ENCODE measurements at places on chromosomes 7 and 10. TPM values are rescaled to one million over a fixed set of nuclear protein-coding genes. Genes with fewer than 3 reads are reported as not detected.

- peak; percentile 2 for DNase-seq
These were observed 3.2 kb upstream of the CREB5 start for GRCh38 chr7:28408960-28409715.

GRCh38 chr7:137791930-137792329, 54.8 kb downstream of the DGKI start:
- no peak for DNase-seq

DNA sequence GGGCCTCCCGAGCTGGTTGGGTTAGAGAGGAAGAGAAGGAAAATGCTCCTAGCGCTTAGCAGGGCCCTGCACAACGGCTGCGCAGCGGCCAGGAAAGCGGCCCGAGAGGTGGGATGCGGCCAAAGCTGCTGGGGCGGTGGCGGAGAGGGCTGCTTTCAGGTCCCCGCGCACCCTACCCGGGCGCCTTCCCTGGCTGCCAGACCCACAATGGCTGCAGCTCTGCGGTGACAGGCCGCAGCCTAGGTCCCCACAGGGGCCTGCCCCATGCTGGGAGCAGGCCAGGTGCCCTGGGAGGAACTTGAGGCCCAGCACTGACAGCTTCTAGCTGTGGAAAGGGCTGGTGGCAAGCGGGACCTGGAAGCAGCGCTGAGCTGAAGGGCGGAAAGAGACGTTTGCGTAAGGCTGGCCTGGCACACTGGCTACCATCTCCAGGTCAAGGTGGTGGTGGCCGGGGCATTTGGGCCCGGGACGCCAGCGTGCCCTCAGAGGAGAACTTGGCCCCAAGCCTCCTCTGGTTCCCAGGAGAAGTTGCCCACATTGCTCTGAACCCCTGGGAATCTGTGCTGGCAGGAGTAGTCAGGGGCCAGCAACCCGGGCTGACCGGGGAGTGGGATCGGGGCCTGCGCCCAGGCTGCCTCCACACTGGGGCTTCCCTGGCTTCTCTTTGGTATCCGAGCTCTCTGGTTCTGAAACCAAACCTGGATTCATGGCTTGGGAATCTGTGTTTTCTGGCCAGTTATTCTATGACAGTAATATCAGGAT, 72.9 kb upstream of the ZNF804B start:
- no peak for DNase-seq

DNA sequence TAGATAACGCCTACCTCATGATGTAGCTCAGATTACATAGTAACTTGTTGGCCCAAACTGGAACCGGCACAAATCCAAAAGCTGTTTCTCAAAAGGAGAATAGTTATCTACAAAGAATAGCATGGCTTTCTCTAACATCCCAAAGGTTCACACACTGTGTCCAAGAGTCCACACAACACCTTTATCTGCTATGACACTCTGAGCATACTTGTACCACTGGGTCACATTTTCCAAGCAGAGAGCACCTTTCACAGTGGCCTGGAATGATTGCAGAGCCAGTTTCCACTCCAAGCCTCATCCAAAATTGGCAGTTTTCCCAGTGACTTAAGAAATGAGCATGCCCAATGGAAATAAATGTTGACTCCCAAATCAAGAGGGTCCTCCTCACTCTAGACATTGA, 155.3 kb downstream of the VWC2 start:
- DNase-seq, result no peak

DNA sequence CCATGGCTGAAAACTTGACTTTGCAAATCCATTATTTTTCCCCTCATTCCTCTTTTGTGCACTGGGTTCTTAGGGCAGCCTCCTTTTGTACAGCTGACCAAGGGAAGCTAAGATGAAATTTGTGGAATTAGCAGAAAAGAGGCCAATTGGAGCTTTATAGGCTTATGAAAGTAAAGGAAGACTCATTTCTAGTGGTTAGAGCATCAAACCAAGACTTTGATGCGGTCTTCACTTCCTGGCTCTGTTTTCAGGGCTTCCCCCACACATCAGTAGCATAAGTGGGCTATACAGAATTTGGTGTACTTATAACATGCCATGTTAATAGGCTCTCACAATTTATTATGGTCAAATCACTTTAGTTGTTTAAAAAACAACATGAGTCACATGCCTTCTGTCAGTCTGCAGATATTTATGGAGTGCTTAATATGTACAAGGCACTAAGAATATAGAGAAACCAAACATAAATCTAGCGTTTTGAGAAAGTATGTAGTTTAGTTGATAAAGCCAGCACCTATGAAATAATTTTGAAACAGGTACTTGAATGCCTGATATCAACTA, 5.7 kb downstream of the AUTS2 start:
- peak; percentile 21 for DNase-seq

GRCh38 chr10:110200503-110200902, 6.9 kb upstream of the MXI1 start:
- no peak for DNase-seq

Gene PILRA
- 2.2 TPM for total RNA-seq

GRCh38 chr10:86362129-86362527, 4.5 kb downstream of the GRID1 start:
- DNase-seq, result no peak

GRCh38 chr10:61892961-61893360, 8.5 kb upstream of the ARID5B start:
- no peak for DNase-seq

Gene ASL
- 40.4 TPM for total RNA-seq

GRCh38 chr10:128263891-128264688, 137.9 kb upstream of the MKI67 start:
- DNase-seq, result peak; percentile 54

GRCh38 chr10:130495891-130496636, 359.9 kb downstream of the GLRX3 start:
- no peak for DNase-seq

DNA sequence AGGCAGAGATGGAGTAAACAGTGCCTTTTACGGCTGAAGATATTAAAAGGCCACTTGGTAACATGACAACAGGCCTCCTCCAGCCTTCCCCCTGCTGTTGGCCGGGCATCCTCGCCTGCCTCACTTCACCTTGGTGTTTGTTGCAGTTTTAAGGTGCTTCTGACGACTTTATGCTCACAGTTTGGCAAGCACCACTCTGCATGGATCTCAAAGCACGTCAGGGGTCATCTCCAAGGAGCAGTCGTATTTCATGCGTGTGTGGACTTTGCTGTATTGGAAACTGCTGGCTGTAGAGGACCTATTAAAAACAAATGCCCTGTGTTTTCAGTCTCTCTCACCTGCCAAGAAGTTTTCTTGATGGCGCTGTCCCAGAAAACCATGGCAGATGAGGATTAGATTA, 483.1 kb downstream of the RPS24 start:
- DNase-seq, result no peak

Gene PALD1
- total RNA-seq, result 4.8 TPM

DNA sequence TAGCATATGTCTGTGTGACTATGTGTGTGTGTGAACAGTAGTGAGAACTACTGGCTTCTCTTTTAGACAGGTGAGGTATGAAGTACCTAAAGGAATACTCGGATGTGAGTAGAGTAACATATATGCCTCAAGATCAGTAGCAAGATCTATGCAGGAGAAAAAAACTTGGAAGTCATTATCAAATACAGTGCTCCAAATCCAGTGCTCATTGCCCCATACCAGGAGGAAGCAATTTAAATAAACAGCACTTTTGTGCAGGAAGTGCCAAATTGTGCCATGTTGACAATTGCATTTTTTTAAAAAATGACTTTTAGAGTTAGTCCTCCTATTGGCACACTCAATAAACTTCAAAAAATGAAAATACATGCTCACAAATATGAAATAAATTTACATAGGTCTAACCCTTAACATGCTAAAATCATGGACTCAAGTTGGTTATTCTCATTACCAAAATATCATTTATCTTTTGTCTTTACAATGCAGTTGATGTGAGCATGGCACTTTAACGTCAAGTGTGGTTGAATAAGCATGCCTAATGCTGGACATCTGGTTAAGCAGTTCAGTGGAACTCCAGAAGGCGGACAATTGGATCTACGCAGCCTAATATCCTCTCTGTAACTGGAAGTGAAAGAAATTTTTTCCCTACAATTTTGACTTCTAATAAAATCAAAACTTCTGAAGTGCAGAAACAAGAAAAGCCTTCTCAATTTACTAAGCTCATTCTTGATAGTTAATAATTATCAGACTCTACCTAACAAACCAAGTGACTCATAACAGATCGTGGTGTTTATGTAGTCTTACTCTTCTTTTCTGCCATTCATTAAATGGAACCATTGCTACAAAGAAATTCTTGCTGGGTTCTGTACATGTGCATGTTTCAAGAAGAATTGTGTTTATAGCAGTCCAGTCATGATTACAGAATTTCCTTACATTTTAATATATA, 195.2 kb downstream of the MDFIC start:
- no peak for DNase-seq

- no peak for DNase-seq
These were observed 551.2 kb upstream of the ANKRD30A start for GRCh38 chr10:36574207-36574606.

- no peak for DNase-seq
These were observed 78.3 kb downstream of the RAPGEF5 start for GRCh38 chr7:22278660-22279059.

Gene CYP3A7
- not detected for total RNA-seq

- peak; percentile 45 for DNase-seq
These were observed 296.9 kb upstream of the DGKB start for GRCh38 chr7:15199482-15199881.

Gene ABCB1
- total RNA-seq, result 39.3 TPM

Gene OR6V1
- not detected for total RNA-seq

DNA sequence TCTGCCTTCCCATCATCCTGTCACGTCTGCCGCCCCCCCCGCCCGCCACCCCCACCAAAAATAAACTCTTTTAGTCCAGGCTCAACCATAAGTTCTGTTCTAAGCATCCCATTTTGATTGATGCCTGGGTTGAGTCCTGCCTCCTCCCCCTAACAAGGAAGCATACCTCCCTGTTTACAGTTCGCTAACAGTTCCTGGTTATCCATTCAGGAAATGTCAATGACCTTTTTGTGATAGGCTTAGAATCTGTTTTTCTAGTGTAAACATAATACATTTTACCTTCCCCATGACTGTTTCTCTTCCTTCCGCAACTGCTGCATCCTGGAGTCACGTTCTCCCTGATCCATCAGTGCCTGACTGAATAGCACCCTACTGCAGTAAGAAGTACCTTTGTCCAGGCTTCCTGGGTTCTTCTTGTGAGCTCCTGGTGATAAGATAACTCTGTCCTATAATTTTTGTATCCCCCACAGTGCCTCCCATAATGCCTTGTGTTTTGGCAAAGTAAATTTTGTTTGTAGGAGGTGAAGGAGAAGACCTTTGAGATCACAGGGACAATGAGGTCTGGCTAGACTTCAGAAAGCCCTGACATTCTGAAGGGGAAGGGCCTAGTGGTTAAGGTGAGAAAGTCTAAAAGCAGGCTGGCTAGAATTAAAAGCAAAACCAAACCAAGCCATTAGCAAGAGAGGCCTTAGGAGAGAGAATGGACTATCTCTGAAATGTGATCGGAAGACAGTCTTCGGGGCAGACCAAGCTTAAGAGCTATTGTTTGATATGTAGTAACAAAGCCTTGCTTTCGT, 7.3 kb downstream of the AGFG2 start:
- no peak for DNase-seq

Gene KEL
- total RNA-seq, result 2.4 TPM

- no peak for DNase-seq
These were observed 475.1 kb upstream of the FZD8 start for GRCh38 chr10:36117231-36117630.

Gene AGR2
- 0.27 TPM for total RNA-seq

- peak; percentile 65 for DNase-seq
These were observed 70.3 kb upstream of the KMT2E start for GRCh38 chr7:104943502-104944343.

GRCh38 chr10:6336016-6336415, 133.3 kb downstream of the PFKFB3 start:
- DNase-seq, result no peak

- DNase-seq, result no peak
These were observed 130.4 kb upstream of the GHITM start for GRCh38 chr10:84008878-84009277.

GRCh38 chr10:10624567-10624962, 393.1 kb upstream of the CELF2 start:
- DNase-seq, result no peak

DNA sequence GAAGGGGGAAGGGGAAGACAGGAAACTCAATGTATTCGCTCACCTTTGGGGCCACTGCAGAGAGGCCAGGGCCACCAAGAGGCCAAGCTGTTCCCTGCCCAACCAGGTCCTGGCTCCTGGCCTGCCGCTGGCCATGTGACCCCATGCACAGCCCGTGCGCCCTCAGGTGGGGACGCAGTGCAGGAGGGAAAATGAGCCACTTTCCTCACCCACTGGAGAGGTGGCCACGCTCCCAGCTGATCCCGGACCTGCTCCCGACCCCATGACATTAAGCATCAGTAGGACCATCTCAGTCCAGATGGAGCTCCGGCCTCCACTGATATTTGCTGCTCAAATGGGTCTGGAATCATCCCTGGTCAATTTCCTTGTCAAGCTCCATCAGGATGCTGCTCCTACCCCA, 40.2 kb downstream of the HSPA12A start:
- no peak for DNase-seq

GRCh38 chr7:135856356-135857144, 107.9 kb upstream of the FAM180A start:
- DNase-seq, result no peak

Gene GPNMB
- 0.27 TPM for total RNA-seq

DNA sequence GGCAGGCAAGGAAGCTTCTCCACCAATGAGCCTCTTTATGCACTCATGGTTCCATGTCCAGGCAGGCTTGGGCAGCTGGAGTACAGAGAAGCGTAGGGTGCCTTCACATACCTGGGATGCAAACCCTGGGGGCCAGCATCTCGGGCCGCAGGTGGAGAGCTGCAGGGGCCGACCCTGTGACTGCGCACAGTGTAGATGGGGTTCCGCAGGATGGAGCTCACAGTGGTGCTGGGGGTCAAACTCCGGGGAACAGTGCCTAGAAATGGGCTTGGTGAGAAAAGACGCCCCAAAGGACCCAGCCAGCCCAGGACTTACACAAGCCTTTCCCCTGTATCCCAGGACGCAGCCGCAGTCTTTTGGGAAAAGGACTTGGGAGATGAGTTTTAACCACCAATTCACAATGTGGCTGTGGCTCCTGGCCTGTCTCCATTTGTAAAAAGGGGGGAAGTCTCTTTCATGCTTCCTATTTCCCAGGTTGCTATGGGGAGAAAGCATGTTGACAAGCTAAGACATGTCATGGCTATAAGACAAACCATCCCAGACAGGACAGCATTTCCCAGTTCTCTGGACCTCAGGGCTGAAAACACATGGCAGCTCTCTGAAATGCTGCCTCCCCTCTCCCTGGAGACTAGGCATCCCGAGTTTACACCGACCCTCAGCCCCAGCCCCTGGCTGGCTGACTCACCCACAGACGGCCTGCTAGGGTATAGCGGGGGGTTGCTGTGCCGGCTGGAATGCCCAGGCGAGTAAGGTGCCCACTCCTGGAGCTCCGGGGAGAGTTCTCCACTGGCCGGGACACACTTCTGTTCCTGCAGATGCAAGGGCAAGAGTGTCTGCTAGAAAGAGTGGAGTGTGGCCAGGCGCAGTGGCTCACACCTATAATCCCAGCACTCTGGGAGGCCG, 107.1 kb downstream of the DLG5 start:
- DNase-seq, result no peak

GRCh38 chr10:112904000-112904399, 46.0 kb upstream of the TCF7L2 start:
- no peak for DNase-seq

- peak; percentile 55 for DNase-seq
These were observed 47.7 kb downstream of the LYZL2 start for GRCh38 chr10:30581779-30582380.

Gene CYREN
- 53.6 TPM for total RNA-seq

Gene DGKB
- total RNA-seq, result not detected

GRCh38 chr7:107049971-107050532, 5.5 kb downstream of the PRKAR2B start:
- no peak for DNase-seq

Gene PRDX3
- 71.9 TPM for total RNA-seq

Measured in hematopoietic multipotent progenitor cell (in vitro differentiated cells).